ENCODE measurements at places on chromosomes 12 and 14.

- no peak for DNase-seq
These were observed 1.5 kb downstream of the BATF start for GRCh38 chr14:75523771-75524171.

DNA sequence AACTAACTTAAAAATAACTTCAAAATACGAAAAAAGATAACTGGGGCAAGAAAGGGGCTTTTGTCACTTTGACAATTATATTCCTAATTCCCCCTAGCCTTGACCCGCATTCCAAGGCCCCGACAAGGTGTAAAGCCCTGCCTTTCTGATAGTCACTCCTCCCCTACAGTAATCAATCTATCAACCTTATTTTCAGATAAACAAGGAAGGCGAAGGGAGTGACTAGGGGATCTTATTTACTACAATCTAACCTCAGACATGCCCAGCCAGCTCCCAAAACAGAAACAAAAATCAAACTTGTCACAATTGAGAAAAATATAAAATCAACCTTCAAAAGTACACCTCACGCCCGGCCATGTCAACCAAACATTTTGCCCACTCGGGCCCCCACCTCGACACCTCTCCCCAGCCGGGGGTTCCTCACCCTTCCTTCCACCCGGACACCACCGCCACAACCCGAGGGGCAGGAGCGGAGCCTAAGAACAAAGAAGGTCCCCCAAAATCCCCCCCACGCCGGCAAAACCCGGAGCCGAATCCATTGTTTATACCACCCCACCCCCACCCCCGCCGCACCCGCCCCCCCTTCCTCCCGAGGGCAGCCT, 562 bp downstream of the ZFYVE1 start:
- DNase-seq = no peak

DNA sequence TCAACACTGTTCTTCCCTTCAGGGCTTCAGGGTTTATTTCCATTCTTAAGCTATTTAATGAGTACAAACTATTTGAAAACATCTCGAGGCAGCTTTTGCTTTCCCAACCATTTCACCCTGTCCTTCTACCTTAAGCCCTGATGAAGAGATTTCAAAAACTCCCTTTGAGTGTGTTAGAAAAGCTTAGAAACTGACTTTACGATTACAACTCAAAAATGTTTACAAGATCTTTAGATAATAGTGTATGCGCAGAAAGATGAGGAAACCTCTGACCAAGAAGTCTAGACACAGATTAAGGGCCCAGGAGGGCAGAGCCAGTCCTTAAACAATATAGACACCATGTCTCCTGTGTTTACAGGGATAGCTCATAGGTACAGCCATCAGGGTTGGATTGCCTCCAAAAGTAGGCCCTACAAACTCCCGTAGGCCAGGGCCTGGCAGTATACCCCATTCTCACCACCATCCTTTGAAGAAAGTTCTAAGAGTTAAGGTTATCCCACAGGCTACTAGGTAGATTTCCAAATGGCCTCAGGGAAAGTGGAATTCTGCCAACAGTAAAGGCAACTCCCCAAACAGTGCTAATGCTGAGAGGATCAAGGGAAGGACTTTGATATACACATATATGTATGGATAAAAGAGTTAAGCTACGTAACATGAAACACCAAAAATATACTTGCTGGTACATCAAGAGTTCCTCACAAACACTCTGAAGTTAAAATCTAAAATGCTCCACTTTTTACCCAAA, 11.4 kb upstream of the SOS2 start:
- no peak for DNase-seq

GRCh38 chr12:52949413-52950331, 754 bp downstream of the KRT18 start:
- DNase-seq = peak; percentile 12

- peak; percentile 79 for DNase-seq
These were observed 831 bp upstream of the NKX2-1 start for GRCh38 chr14:36520601-36521525.

DNA sequence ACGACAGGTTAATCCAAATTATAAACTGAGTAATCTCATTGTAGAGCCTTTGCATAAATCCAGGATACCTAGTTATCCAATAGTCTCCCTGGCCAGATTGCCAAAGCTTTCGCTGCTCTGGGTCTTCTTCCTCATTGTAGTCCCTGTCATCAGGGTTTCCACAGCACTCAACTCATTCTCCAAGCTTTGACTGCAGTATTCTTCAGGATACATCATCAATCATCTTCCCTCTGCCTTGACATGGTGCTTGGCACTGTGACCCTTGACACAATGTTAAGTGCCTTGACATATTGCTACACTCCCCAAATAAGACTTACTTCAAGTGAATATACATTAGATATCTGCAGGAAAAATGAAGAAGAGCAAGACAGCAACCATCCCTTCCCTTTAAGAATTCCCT, 60.1 kb upstream of the RESF1 start:
- no peak for DNase-seq

- DNase-seq = no peak
These were observed 28.6 kb downstream of the DDX51 start for GRCh38 chr12:132115500-132115899.

DNA sequence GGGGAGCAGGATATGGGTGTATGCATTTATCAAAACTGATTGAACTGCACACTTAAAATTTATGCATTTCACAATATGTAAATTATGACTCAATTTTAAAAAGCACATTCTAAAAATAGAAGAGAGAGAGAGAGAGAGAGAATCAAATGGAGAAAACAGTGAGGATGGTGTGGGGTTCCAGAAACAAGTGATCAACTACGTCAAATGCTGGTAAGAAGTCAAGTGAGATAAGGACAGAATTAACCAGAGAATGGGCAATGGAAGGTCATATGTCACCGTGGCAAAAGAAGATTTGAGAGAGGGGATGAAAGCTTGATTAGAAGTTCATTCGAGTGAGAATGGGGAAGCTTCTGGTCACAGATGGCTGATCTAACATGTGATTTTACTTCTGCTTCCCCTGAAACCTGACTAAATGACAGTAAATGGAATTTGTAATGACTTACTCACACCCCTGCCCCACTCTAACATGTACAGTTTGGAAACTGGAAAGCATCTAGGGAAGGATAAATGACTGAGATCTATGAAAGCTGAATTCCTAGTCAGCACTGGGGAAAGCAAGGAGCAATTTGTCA, 276.5 kb upstream of the AMIGO2 start:
- no peak for DNase-seq

DNA sequence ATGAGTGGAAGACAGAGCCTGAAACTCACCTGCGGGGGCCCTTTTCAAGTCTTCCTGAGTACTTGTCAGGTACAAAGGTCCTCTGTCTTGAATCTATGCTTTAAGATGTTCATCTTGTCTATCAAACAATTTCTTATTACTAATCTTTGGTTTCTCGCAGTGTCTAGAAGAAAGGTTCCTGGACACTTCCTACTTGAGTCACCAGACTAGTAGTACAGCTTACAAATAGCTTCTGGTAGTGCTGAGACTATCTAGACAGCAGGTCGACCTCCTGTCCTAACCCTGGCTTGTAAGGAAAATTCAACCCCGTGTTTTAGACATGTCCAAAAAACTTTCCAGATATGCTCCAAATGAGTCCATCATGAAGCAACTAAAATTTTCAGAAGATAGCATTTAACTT, 11.2 kb upstream of the ARID2 start:
- no peak for DNase-seq

- DNase-seq = no peak
These were observed 695.6 kb upstream of the LMO3 start for GRCh38 chr12:17301544-17301943.

DNA sequence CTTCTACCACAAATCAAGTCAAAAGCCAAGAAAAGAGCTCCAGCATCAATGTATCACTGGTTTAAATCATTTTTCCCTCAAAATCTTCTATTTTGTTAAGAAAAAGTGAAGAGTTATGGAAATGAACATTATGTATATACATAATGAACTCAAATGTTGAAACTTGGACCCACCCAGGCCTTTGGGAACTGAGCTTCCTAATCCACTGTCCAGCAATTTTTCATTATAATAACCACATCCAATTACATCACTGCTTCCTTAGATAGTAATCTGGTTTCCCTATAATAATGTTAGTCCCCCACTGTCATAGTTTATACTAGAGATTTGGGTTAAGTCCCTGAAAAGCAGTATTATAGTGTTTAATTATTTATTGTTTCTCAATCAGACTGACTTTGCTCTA, 170.9 kb downstream of the PIK3C2G start:
- no peak for DNase-seq

- DNase-seq = no peak
These were observed 12.2 kb downstream of the TEP1 start for GRCh38 chr14:20400965-20401593.

DNA sequence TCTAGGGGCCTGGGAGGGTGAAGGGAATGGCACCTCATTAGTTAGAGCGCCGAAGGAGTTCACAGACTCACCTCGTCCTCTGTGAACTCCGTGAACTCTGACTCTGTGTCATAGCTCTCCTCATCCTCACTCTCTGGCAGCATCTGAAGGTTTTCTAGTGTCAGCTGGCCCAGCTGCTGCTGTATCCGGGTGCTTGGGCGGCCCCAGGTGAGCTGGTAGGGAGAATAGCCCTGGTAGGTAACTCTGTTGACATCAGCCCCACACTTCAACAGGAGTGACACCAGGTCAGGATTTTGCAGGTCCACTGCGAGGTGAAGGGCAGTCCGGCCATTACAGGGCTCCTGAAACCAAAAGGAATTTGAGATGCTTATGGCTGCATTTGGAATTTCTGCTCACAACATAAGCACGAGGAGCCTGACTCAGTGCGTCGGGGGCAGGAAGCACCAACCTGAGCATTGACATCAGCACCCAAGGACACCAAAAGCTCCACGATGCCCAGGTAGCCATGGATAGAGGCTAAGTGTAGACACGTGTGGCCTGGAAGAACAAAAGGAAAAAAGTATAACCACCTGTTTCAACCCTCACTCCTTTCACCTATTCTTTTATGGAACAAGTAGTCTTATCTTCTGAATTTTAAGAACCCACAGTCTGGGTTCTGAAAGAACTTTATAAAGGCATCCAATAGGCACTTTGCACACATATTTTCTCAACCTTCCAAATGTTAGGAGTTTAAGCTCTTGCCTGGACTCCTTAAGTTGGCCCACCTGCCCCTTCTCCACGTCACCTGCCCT, 2.0 kb downstream of the NFKBIA start:
- DNase-seq = no peak

GRCh38 chr12:114982760-114983159, 298.8 kb upstream of the TBX3 start:
- DNase-seq = peak; percentile 8

- DNase-seq = peak; percentile 58
These were observed 141.1 kb downstream of the ALG10 start for GRCh38 chr12:34163443-34163842.

GRCh38 chr12:24206621-24207020, 257.2 kb upstream of the SOX5 start:
- DNase-seq = peak; percentile 13

- DNase-seq = no peak
These were observed 9.6 kb upstream of the RNASE1 start for GRCh38 chr14:20811986-20812975.

- no peak for DNase-seq
These were observed 1.3 kb downstream of the CLEC1A start for GRCh38 chr12:10097521-10097920.

DNA sequence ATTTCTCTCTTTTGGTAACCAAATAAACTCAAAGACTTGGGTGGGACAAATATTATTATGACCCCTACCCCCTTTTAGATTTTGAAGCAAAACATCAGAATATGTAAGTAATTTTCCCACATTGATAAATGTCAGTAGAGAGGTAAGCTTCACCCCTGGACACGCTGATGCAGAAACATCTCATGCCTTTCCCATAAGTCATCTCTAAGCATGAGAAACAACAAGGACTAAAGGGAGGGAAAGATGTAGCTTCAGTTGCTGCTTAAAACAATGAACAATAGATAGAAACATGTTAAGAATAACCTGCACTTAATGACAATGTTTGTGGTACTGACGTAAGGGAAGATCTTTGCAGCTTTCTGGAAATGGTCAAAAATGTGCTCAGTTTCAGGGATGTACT, 56.3 kb upstream of the SLC8A3 start:
- DNase-seq = no peak

GRCh38 chr12:54890339-54890738, 36.0 kb downstream of the MUCL1 start:
- no peak for DNase-seq

- DNase-seq = no peak
These were observed 22.7 kb downstream of the FRMD6 start for GRCh38 chr14:51674294-51675002.

DNA sequence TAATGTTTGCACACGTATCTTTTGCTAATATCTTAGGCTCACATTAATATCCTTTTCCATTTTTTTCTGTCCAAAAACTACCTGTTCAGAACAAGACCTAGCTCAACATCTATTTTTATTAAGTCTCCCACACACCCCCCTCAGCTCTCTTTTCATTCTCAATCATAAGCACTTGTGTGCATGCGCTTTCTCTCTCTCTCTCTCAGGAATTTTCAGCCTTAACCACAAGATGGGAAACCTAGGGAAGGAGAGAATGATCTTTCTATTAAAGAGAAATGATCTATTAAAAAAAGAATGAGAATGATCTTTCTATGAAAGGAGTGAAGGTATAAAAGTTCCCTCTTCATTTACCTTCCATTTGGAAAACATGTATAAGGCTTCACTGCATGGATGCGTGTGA, 39.7 kb upstream of the AP4S1 start:
- no peak for DNase-seq

- DNase-seq = no peak
These were observed 1120.8 kb upstream of the TMEM132C start for GRCh38 chr12:127145929-127146789.

DNA sequence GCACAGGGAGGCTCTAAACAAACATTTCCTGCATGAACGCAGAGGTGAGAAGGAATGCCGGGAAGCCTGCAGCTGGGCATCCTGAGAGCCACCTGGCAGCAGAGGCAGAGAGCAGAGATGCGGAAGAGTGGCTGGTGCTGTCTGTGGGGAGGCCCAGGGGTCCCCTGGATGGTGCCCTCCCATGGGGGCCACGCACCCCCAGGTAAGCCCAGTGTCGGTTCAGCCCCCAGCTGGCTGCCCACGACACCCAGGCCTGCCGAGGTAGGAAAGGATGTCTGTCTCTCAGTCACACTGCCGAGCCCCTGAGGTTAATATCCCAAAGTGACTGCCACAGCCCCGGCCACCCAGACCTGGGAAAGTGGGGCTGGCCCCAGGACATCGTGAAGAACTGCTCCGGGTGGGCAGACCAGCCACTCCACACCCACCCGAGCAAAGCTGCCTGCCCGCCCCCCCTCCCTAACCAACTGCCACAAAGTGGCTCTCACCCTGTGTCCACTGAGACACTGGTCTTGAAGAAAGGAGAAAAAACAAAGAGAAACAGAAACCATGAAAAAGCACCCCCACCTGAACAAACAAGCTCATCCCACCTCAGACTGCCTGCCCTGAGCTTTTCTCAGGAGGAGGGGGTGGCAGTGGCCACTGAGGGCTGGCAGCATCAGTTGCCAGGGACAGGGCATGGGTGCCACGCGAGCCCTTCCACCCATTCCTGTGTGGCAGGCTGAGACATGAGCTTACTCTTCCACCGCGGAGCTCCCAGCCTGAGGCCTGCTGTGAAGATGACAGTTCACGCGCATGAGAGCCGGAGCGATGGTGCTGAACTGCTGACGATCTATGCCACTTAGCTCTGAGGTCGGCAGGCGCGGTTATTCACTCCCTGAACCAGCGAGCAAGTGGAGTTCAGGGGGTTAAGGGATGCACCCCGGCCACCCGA, 40.8 kb downstream of the CCDC88C start:
- no peak for DNase-seq

GRCh38 chr12:127677537-127678131, 589.3 kb upstream of the TMEM132C start:
- DNase-seq = peak; percentile 59
